Adrenal gland (tissue), 19 donors: ENCODE measurements at places on chromosomes 13 and 19. TPM values are rescaled to one million over a fixed set of nuclear protein-coding genes. Genes with fewer than 3 reads are reported as not detected.

- H3K27ac ChIP-seq = no peak overlapping the region
- no peak for DNase-seq
- no peak overlapping the region for H3K4me3 ChIP-seq
- H3K4me1 ChIP-seq = no peaks in the 10 kb centered on the region
Observed at GRCh38 chr13:86974251-86974994, 696.7 kb upstream of the SLITRK5 start.

The PROSER1 gene
- total RNA-seq = 12.8 TPM

DNA sequence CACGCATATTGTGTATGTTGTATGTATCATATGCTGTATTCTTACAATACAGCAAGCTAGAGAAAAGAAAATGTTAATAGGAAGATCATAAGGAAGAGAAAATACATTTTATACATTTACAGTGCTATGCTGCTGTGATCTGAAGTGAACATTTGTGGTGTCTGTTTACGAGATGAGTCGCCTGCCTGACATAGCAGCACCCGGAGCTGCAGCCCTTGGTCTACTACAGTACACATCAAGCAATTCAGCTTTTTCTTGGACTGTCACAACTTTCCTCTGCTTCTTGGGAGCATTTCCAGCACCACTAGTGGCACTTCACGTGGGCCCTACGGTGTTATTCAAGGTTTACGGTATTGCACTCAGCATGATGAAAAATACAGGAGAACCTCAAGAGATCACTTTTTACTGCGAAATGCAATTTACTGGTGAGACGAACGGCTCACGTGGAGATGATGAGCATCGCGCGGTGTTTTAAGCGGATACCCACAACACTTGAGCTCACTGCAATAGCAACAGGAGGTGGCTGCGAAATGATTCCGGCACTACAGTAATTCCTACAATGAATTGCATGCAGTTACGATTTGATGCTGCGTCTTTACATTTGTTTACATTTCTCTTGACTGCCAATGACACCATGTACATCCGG, 308.4 kb downstream of the FGF9 start:
- no peak overlapping the region for H3K4me3 ChIP-seq
- H3K27ac ChIP-seq = no peak overlapping the region
- H3K4me1 ChIP-seq = no peaks in the 10 kb centered on the region

DNA sequence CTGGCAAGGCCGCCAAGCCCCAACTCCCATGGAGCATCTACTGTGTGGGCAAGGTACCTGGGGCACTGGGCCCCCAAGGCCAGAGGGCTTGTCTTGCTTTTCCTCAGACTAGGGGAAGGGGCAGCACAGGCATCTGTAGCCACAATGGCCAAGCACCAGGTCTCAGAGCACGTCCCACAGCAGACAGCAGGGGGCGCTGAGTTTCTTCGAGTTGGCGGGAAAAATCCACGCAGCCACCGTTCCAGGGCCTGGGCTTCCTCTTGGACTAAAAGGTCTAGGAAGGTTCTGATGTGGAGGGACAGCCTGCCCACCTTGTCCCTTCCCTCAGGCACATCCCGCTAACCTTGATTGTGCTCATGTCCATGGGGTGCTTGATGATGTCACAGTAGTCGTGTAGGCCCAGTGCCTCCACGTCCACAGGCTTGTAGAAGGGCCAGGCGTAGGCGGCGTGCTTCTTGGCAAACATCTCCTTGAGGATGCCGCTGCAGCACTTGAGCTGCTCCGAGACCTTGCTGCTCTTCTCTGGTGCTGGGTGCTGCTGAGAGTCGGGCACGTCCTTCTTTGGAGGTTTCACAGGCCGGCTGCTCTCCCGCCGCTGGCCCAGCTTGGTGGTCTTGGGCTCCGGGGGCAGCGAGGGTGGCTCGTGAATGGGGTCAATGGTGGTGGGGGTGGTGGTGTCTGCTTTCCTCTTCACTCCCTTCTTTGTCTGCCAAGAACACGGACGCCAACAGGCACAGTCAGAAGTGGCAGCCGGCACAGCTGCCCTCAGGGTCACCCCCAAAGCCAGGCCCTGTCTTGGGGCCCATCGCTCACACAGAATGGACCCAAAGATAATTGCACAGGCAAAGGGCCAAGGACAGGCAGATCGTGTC, 32.0 kb upstream of the EPHX3 start:
- H3K27me3 ChIP-seq = no peaks in the 10 kb centered on the region
- no peak overlapping the region for H3K4me3 ChIP-seq
- DNase-seq = peak; percentile 71

GRCh38 chr13:44810061-44810840, 179.0 kb downstream of the NUFIP1 start:
- H3K36me3 ChIP-seq = no peaks in the 10 kb centered on the region
- H3K27ac ChIP-seq = no peak overlapping the region
- H3K4me3 ChIP-seq = no peak overlapping the region
- H3K27me3 ChIP-seq = no peaks in the 10 kb centered on the region

DNA sequence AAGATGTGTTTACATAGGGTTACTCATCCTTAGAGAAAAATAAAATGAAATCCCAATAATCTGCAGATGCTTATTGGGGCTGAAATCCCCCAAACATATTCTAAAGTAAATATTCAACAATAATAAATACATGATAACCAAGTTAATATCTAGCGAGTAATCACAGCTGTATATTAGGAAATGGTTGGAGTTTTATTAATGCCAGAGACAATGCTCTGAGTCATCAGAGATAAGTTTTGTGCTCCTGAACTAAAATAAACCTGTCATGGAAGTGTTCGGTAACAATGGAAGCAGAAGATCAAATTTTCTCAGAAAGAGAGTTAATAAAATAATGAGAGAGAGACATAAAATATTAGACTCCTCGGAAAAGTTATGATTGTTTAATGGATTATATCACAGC, 31.4 kb downstream of the FLT1 start:
- H3K27ac ChIP-seq = no peak overlapping the region
- DNase-seq = no peak
- H3K27me3 ChIP-seq = peaks cover 5% of the 10 kb centered on the region
- no peaks in the 10 kb centered on the region for H3K36me3 ChIP-seq
- no peak overlapping the region for H3K4me3 ChIP-seq
- no peaks in the 10 kb centered on the region for H3K4me1 ChIP-seq

- H3K27me3 ChIP-seq = peaks cover 8% of the 10 kb centered on the region
- H3K36me3 ChIP-seq = no peaks in the 10 kb centered on the region
- no peak for DNase-seq
- H3K4me3 ChIP-seq = no peak overlapping the region
- H3K4me1 ChIP-seq = no peaks in the 10 kb centered on the region
- H3K27ac ChIP-seq = no peak overlapping the region
Observed at GRCh38 chr13:46913757-46914156, 16.9 kb upstream of the HTR2A start.
